ENCODE measurements at places on chromosomes 2 and 18.
A peak's percentile ranks its signal among the peaks of the same experiment; 100 is the strongest.

GRCh38 chr2:199464606-199465352, 7.0 kb upstream of the SATB2 start:
- no peak for DNase-seq

DNA sequence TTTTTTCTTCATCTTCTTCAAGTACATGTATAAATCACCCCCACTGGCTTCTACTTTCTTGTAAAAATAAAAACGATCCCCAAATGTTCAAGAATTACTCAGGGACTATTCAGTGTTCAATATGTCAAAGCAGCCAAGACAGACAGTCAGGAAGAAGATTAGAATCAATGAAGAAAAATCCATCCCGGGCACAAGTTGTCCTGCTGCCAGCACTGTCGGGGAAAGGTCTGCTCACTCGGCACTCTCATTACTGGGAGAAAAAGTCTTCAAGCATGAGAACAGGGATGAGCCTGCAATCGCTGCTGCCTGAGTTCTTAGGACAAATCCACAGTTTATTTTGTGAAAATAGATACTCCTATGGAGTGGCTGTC, 482.8 kb upstream of the KLHL29 start:
- no peak for DNase-seq

DNA sequence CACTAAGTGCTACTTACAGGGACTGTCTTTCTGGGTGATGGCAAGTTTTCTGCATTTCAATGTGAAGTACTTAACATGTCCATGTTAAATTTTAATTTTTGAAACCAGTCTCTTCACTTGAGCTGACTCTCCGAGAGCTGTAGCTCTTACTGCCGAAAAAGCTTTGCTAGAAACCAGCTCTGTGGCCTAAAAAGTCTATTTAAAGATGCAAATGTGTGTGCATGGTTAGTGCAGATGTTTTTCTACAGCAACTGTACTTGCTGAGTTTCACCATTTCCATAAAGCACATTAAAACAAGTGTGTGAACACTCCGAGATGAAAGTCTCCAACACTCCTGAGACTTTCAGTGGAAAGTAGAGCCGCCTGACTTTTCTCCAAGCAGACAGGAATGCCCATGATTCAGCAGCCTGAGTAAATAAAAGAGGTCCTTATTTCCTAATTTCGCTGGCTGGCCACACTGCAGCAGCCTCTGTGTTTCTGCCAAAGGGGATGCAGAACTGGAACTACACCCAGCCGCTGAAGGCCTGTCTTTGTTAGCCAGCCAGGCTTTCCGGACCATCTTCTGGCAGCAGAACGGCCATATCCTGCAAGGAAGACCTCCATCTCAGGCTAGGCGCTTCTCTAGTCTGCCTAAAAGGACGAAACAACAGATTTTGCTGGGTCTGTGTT, 121.2 kb downstream of the ZNF521 start:
- DNase-seq = no peak

- no peak for DNase-seq
Observed at GRCh38 chr2:146079216-146079615, 1559.3 kb upstream of the ZEB2 start.

- no peak for DNase-seq
Observed at GRCh38 chr2:40168032-40168431, 283.9 kb downstream of the SLC8A1 start.

- DNase-seq = no peak
Observed at GRCh38 chr2:188725746-188726360, 248.3 kb upstream of the COL3A1 start.

DNA sequence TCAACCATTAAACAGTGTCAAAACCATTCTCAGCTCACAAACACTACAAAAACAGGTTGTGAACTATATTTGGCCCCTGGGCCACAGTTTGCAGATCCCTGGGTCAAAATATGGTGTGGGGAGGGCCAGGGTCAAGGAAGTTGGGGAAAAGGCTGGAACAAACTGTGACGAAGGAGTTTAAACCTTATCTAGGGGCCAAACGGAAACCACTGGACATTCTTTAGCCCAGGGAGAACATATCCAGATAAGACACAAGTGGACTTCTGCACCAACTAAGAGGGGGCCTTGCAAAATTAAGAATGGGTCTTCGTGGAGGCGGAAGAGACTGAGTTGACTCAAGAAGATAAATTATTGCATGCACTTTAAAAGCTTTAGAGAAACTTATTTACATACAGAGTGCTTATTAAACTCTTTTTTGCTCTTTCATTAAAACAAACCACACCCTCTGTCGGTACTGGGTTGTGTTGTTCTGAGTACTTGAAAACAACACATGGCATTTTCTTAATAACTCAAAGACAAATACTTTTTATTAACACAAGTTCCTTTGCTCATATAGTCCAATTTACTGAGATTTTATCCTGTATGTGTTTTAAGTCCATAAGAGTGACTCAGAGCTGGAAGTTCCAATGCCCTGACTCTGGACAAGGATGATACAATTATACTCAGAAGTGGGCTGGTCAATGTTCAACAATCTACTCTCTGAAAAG, 5.3 kb upstream of the ASAP2 start:
- DNase-seq = no peak

DNA sequence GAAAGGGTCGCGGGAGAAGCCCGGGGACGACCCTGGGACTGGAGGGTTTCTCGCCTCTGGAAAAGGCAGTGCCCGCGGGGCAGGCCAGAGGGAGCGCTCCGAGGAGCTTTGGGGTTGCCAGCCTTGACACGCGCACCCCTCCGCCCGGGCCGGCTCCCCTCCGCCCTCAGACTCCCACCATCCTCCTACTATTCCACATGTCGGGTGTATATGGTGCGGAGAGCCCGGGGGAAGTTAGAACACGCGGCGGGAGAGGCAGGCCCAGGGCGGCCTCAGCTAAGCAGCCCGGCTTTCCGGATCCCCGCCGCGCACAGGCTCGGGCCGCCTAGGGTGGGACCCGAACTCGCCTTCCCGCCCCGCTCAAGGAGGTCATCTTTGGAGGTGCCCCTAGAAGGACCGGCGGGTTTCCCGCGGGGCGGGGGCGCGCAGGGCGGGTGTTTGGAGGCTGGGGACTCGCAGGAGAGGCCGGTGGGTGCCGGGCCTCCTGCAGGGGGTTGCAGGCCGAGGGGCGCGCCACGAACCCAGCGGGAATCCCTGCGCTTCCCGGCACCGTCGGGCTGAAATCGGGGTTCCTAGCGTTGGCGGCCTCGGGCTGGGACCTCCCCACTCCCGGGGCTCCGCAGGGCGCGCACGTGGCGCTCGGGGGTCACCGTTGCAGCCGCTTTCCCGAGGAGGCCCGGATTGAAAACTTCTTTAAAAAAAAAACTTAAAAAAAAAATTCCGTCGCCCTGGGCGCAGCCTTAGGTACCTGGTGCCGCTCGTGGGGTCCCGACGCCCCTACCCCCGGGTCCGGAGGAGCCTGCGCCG, 3.7 kb downstream of the NFATC1 start:
- DNase-seq = no peak

DNA sequence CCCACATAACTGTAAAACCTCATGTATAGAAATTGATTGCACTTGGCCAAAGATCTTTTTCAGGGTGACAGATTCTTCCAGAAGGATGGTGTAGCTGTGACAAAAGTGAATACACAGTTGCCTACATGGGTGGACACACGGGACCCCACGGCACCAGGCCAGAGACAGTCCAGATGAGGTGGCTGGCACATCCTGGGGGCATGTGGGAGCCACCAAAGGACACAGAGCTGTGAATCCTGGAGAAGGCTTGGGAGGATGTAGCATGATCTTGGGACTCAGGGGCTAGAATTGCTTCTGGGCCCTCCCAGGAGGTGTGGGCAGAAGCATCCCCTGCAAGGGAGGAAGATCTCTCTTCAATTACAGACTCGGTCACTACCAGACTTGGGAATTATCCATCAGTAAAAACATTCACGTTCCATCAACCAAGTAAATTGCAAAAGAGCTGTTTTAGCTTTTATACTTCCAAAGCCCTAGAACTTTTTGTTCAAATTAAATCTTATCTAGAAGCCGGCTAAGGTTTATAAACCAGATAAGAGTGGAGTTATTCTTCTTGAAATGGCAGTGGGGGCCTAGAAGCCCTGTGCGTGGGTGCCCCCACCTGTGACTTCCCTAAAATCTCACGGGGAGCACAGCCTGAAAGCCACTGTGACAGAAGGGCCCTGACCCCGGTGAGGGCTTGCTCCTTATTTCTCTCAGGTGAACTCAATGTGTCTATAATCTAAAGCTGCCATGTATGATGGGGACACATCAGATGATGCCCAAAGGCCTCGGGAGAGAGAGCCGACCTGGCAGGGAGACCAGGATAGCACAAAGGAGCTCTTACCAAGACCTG, 81.7 kb downstream of the SEPTIN10 start:
- DNase-seq = no peak

DNA sequence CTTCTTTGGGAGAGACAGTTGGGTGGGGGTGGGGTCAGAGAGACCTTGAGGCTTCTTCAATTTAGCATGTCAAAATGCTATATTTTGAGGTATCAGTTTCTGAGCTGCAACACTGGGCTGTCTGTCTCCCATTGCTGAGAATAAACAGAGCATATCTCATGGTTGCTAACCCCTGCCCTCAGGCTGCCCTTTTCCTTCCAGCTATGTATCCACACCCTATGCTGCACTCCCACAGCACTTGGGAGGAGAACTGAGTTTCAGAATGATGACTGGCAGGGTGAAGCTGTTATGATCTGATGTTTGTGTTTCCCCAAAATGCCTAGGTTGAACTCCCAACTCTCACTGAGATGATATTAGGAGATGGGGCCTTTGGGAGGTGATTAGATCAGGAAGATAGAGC, 794.0 kb downstream of the RNF144A start:
- DNase-seq = no peak

DNA sequence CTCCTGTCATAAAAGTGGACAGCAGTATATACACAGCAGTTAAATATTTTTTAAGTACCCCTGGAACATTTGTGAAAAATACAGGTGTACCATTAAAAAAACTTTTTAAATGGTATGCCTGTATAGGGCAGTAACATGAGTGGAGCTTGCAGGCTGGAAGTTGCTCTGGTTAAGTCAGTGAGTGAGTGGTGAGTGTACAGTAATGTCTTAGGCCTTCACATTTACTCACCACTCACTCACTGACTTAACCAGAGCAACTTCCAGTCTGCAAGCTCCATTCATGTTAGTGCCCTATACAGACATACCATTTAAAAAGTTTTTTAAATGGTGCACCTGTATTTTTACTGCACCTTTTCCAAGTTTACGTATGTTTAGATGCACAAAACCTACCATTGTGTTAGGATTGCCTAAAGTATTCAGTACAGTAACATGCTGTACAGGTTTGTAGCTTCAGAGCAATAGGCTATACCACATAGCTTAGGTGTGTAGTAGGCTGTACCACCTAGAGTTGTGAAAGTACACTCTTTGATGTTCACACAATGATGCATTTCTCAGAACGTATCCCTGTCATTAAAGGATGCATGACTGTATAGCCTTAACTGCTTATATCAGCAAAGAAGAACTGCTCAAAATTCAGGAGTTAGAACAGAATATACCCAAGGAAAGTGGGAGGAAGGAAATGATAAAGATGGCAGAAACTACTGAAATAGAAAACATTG, 112.6 kb downstream of the EHBP1 start:
- DNase-seq = no peak

DNA sequence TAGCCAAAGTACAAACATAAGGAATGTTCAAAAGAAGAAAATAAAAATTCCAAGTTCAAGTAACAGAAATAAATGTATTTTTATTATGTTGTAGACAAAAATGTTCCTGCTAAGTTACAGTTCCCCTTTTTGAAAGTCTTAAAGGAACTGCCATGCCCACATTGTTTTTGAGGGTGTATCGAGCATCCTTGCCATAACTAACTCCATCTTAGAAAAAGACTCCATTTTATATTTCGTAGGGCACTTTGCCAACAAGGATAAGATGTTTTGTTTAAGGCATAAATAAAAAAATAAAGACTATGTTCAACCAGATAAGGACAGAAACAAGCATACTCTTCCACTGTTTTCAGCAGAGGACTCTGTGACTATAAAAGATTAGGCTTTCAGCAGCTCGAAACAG, 67.3 kb downstream of the TMEM237 start:
- no peak for DNase-seq

DNA sequence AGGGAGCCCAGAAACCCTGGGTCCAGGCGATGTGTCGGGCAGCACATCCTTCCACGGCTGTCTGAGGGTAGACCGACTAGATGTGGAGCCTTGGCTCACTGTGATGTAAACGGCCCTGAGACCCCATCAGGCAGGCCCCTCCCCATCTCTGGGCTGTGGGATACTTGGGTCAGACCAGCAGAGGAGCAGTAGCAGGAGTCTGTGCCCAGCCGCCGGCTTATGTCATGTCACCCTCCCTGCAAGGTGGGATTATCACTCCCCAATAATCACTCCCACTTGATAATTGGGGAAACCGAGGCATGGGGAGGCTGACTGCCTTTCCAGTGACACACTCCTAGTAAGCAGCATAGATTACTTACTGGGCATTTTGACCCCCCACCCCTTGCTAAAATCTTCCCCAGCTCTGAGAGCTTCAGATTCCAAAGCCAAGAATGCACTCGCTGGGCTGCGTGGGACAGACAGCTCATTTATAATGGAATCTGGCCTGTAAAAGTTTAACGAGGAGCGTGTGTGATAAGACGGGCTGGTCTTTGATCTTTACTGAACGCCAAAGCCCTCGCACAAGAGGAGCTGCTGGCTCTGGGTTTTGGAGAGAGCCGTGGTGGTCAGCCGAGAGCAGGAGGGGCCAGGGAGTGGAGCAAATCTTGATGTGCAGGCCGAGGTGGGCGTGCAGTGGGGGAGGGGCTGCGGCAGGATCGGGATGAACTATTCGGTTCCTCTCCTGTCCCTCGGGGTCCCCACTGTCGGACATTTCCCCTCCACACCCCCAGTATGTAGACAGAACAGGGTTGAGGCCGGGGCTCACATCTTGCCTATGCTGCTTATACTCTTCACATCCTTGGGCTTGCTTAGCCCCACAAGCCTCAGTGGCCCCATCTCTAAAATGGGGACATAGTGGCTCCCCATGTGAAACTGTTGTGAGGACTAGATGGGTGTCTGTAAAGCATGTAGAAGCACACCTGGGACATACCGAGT, 200.0 kb downstream of the GLI2 start:
- no peak for DNase-seq

DNA sequence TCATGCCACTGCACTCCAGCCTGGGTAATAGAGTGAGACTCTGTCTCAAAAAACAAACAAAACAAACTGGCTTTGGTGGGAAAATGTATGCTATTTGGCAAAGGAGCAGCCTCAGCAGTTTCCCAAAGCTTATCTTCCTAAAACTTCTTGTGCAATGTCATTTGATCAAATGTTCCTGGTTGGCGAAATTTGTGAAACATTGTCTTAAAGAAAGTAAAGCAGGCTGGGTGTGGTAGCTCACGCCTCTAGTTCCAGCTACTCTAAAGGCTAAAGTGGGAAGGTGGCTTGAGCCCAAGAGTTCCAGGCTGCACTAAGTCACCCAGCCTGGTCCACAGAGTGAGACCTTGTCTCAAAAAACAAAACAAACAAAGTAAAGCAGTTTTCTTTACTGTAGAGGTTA, 17.3 kb upstream of the TAF4B start:
- DNase-seq = no peak

GRCh38 chr2:240586919-240587800, 626 bp downstream of the CAPN10 start:
- DNase-seq = peak; percentile 31

GRCh38 chr2:71486881-71487640, 33.7 kb downstream of the DYSF start:
- DNase-seq = no peak

Measured in activated naive CD4-positive, alpha-beta T cell (primary cell).